ENCODE measurements at places on chromosomes 1 and 21.

- DNase-seq = no peak
Measured at GRCh38 chr1:55679971-55680370, 464.8 kb upstream of the USP24 start.

GRCh38 chr1:20447794-20448193 lies 38.2 kb downstream of the CAMK2N1 start:
- DNase-seq = no peak

DNA sequence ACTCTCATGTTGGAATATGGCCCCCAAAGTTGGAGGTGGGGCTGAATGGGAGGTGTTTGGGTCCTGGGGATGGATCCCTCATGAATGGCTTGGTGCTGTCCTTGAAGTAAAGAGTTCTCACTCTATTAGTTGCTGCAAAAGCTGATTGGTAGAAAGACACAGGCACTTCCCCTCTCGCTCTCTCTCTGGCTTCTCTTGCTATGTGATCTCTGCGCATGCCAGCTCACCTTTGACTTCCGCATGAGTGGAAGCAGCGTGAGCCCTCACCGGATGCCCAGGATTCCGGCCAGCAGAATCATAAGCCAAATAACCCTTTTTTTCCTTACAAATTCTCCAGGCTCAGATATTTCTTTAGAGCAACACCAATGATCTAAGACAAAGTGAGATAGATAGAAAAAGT lies 20.9 kb upstream of the CCSAP start:
- no peak for DNase-seq

- no peak for DNase-seq
Measured at GRCh38 chr1:178633056-178633455, 92.0 kb upstream of the RALGPS2 start.

DNA sequence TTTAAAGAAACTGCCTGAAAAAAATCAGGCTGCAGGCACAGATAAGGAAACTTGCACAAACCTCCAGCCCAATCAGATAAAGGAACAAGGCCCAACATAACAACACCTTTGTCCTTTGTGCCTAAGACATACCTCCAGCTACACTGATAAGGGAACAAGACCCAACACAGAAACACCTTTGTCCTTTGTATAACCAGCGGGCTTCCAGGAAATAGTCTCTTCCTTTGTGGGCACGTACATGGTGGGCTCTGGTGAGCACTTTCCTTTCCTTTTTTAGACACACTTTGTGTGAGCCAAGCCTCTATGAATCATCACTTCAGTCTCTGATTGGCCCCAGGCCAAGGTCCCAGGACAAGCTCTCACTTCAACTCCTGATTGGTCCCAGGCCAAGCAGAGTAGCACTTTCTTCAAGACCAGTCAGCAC lies 23.6 kb downstream of the ZNF670 start:
- no peak for DNase-seq

DNA sequence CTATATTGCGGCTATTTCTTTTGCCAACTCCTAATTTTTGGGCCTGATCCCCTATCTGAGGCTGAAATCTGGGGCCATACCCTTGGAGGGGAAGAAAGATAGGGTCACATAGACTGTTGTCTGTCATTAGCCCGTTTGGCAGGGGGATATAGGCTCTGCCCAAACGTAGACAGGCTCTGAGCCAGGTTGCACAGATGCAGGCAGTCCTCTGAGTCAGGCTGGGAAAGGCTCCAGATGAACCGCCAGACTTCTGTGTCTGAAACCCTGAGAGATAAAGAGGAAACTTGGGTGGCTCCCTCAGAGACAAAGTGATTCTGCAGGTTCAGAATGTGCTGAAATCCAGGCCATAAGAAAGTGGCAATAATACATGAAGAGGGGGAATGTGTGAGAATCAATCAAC lies 4.0 kb upstream of the CAP1 start:
- DNase-seq = no peak

DNA sequence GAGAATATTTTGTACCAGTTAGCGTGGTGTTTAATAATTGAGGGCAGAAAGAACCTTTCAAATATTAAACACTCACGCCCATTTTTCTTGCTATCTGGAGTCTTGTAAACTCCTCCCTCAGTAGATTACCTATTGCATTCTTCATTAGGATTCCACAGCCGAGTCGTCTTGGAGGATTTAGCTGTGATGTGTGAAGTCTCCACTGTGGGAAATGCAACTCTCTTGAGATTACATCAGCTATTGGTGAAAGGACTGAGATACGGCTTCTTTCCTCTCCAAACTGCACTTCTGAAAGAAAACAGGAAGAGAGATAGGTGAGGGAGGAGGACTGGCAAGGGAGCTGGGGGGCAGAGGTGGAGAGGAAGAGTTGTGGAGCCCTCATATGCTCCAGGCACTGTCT lies 36.1 kb downstream of the ACTA1 start:
- DNase-seq = no peak

- no peak for DNase-seq
Measured at GRCh38 chr1:205032508-205032907, 10.5 kb upstream of the CNTN2 start.

GRCh38 chr1:173482683-173483082 lies 5.5 kb downstream of the PRDX6 start:
- DNase-seq = no peak

DNA sequence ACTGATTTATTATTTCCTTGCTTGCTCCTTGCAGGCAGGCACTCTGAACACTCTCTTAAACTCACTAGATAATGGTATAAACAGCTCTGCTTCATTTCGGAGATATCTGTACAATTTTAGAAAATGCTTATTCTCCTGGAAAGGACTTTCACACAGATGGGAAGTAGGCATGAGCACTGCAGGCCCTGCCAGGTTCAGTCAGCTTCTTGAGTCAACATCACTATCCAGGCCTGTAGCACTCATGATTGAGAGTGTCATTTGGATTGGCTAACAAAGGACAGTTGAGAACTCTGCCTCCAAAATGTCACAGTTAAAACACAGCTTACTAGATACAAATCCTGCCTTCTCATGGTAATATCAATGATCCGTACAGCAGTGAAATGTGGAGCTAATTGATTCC lies 181.9 kb downstream of the CYYR1 start:
- no peak for DNase-seq

DNA sequence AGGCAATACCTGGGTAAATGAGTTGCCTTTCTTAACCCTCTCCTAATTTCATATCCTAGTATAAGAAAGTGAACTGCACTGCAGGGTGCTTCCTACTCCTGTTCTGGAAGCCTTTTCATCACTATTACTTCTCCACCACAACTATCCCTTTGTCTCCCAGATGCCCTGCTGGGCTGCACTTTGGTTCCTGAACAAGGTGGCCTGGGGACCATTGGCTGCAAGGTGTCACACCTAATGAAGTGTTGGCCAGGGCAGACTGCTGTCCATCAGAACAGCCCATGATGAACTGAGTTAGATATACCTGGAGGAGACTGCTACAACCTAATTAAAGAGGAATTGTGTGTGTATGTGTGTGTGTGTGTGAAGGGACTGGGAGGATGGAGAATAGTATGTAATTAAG lies 1.9 kb upstream of the KLHDC8A start:
- DNase-seq = no peak
